ENCODE measurements at places on chromosomes 12 and 14. TPM values are rescaled to one million over a fixed set of nuclear protein-coding genes. Genes with fewer than 3 reads are reported as not detected.

DNA sequence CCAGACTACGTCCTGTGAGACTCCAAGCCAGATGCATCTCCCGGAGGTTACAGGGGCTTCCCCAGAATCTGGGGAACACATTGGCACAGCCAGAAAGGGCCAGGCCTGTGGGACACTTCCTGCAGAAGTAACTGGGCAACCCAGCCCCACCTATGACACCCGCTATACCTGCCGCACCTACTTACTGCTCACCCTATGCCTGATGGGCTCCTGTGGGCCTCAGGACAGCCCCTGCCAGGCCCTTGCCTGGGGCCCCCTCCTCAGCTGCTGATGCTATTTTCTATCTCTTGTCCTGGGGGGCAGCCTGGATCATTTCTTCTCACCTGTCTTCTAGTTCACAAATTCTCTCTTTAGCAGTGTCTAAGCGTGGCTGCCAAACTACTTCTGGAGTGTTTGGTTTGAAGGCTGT is 28.7 kb downstream of the JAG2 start:
- H3K36me3 ChIP-seq = peaks cover 3% of the 10 kb centered on the region
- H3K27ac ChIP-seq = no peak overlapping the region
- H3K4me3 ChIP-seq = no peak overlapping the region
- DNase-seq = no peak

DNA sequence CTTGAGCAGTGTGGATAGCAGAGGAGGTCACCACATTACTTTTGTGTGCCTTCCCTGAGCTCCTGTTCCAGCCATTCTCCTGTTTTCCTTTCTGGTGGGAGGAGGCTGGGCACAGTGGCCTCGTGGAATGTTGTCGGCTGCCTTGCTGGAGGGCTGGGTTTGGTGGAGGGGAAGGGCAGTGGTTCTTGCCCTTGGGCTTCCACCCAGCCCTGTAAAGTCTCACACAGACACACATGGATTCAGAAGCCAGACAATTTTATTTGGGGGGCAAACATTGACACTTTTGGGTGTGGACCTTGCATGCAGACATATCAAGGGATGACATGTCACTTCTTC is 866 bp downstream of the NPFF start:
- no peaks in the 10 kb centered on the region for H3K27me3 ChIP-seq
- no peak for DNase-seq
- peaks cover 11% of the 10 kb centered on the region for H3K4me1 ChIP-seq
- no peak overlapping the region for H3K4me3 ChIP-seq
- H3K36me3 ChIP-seq = peaks cover 23% of the 10 kb centered on the region

GRCh38 chr14:33943096-33943883 is 7.6 kb downstream of the EGLN3 start:
- H3K36me3 ChIP-seq = peaks cover 59% of the 10 kb centered on the region
- peaks cover 41% of the 10 kb centered on the region for H3K4me1 ChIP-seq
- no peak for DNase-seq
- peaks cover 4% of the 10 kb centered on the region for H3K27me3 ChIP-seq
- H3K4me3 ChIP-seq = no peak overlapping the region

GRCh38 chr14:104267895-104268294 is 129.5 kb downstream of the KIF26A start:
- no peak for DNase-seq
- no peaks in the 10 kb centered on the region for H3K27me3 ChIP-seq
- H3K4me3 ChIP-seq = no peak overlapping the region
- H3K36me3 ChIP-seq = no peaks in the 10 kb centered on the region
- no peak overlapping the region for H3K27ac ChIP-seq
- H3K4me1 ChIP-seq = no peaks in the 10 kb centered on the region

Gene HOXC4
- 0.14 TPM for total RNA-seq

Gene C1R
- total RNA-seq = 2.5 TPM

DNA sequence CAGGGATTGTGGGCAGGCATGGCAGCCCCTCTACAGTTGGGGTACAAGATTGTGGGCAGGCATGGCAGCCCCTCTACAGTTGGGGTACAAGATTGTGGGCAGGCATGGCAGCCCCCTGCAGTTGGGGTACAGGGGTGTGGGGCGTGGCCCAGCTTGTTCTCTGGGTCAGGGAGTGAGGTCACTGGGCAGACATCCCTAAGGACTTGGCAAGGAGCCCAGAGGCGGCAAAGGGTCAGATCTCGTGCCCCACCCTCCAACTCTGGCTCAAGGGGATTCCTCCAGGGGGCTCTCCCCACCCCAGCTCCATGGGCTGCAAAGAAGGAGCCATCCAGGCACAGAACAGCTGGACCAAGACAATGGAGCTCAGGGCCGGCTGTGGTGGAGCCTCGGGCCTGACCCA is 25.8 kb upstream of the NUDT14 start:
- H3K36me3 ChIP-seq = no peaks in the 10 kb centered on the region
- no peak overlapping the region for H3K4me3 ChIP-seq
- H3K27me3 ChIP-seq = no peaks in the 10 kb centered on the region
- H3K4me1 ChIP-seq = peaks cover 2% of the 10 kb centered on the region
- DNase-seq = no peak
- no peak overlapping the region for H3K27ac ChIP-seq
